ENCODE measurements at places on chromosomes 6 and 20. TPM values are rescaled to one million over a fixed set of nuclear protein-coding genes. Genes with fewer than 3 reads are reported as not detected.

DNA sequence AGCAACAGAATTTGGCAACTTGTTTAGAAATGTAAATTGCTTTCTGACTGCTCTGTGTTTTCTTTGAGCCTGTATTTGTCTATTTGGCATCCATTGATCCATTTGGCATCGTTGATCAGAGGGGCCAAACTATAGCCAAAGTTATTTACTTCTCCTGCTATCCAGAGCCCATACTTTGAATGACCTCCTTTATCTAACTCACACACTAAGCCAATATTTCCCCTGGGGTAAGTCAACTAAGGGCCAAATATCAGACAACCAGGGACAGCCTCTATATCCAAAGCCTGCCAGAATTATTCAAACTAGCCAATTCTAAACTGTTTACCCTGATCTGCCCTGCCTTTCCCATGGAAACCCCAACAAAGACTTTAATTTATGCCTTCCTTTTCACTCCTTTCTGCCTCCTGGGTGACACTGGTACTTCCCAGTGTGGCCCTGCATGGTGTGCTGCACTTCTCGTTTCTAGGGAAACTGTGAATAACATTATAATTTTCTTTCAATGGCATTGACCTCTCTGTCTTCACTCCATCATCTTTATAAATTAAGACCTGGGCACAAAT is 19.8 kb upstream of the ZNF184 start:
- no peak for DNase-seq

DNA sequence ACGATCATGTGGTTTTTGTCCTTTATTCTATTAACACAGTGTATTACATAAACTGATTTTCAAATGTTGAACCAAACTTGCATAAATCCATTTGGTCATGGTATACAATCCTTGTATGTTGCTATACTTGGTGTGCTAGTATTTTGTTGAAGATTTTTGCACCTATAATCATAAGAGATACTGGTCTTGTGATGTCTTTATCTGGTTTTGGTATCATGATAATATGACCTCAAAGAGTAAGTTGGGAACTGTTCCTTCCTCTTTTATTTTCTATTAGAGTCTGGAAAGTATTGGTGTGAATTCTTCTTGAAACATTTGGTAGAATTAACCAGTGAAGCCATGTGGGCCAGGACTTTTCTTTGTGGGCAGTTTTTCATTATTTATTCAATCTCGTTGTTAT is 65.3 kb downstream of the TRPC4AP start:
- no peak for DNase-seq

- no peak for DNase-seq
Observed at GRCh38 chr20:25745100-25745499, 48.4 kb upstream of the ZNF337 start.

- DNase-seq: no peak
Observed at GRCh38 chr6:168414336-168415097, 26.5 kb upstream of the SMOC2 start.

DNA sequence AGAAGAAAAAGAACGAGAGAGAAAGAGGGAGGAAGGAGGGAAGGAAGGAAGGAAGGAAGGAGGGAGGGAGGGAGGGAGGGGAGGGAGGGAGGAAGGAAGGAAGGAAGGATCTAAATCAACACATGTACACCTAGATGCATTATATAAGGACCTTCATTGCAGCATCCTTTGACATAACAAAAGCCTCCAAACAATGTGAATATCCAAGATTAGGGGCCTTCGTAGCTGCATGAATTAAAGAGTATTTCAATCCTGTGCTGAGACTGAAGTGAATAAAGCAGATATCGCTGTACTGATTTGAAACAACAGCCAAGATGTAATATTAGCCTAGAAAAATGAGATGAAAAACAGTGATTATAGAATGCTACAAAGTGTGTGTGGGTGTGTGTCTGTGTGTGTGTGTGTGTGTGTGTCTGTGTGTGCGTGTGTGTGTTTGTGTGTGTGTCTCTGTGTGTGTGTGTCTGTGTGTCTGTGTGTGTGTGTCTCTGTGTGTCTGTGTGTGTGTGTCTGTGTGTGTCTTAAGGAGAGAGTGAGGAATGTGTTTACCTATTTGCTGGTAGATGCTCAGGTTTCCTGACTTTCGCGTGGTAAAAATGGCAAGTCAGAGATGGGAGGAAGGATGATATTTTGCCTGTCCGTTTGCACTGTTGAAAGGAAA is 129.0 kb upstream of the PTPN1 start:
- DNase-seq: no peak

- no peak for DNase-seq
Observed at GRCh38 chr6:170005665-170006064, 254.2 kb downstream of the ERMARD start.

DNA sequence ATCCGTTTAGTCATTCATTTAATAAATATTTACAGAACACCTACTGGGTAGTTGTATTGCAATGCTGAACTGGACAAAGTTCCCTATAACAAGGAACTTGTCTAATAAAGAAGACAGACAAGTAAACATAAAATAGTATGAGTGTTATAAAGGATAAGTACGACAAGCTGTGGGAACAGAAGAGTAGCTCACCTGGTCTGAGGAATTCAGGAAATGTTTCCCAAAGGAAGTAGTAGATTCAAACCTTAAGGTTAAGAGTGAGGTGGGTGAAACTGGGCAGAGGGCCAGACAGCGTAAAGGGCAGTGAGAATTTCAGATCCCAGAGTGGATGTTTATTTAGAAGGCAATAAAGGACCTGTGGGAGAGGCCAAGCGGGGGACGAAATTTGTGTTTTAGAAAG is 72.3 kb upstream of the CD2AP start:
- peak; percentile 4 for DNase-seq

DNA sequence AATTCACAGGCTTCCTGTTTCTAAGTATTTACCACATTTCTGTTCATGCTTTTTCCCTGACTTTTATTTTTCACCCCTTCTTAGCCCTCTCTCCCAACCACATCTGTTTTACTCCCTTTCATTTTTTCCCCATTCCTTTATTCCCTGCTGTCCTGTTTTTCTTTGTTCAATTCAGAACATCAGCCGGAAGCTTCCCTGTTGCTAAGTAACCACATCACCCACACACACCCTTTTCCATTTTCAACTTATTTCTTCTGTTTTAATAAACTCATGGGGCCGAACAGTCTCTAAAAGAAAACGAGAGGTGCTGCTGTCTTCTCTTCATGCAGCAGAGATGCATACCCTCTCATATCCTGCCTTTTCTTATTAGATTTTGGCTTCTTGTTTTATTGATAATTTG is 53.5 kb upstream of the CEP85L start:
- DNase-seq: no peak

DNA sequence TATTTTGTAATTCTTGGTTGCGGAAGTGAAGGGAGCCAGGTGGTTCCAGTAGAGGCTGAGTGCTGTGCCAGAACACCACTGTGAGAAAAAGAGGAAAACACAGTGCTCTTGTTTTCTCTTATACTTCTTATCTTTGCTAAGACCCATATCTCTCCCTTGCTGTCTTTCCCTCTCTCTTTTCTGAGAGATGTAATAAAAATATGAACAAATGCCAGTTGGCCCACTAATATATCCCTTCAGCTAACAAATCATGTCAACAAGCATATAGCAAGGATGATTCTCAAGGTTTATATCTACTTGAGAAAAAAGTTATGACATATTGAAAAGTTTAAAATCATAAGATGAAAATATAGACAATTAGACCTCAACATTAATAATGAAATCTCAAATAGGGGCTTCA is 758.3 kb downstream of the HDGFL1 start:
- DNase-seq: no peak

GRCh38 chr6:137134483-137134882 is 39.0 kb downstream of the IL22RA2 start:
- no peak for DNase-seq

DNA sequence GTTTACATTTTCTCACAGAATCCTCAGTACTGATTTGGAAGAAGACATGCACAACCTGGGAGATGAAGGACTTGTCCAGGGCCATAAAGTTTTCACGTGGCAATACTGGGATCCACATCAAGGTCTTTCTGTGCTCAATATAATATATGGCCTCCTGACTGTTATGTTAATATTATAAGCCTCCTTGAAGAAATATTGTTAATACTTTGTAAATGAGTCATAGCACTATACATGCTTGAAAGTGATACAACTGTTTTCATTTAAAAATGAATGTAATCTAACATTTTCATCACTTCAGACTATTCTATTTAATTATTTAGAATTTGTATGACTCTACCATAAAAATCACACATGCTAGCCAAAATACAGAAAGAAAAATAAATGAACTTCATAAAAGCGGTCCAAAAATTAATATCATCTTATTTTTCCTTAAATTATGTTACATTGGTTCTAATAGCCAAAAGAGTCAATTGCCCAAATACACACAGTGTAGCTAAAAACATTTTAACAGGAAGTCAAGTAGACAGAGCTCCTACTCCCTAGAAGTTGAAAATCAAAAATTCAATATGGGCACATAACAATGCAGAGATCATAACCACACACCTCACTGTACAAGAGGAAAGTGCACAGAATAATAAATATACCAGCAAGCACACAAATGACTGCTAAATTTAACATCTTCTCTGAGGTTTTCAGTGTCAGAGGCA is 188.0 kb upstream of the HDDC2 start:
- DNase-seq: no peak

DNA sequence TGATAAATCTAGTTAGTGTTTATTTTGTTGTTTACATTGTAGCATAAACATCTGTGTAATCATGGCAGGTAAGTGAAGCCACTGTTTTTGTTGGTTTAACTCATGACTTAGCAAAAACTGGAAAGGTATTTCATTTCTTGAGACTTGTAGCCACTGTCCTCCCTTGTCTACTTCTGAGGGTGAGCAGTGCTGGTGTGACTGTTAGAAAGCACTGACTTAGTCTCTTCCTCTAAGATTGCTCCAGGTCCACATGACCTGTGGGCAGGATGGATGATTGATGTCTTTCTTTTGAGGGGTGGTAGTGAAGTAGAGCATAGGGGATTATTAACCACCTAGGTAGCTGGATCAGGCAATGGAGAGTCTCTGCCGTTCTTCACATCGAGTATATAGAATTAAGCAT is 203.8 kb downstream of the ARID1B start:
- DNase-seq: peak; percentile 2

- DNase-seq: no peak
Observed at GRCh38 chr20:63562461-63563224, 8.7 kb downstream of the FNDC11 start.

- DNase-seq: no peak
Observed at GRCh38 chr6:89361171-89361570, 8.6 kb upstream of the UBE2J1 start.

DNA sequence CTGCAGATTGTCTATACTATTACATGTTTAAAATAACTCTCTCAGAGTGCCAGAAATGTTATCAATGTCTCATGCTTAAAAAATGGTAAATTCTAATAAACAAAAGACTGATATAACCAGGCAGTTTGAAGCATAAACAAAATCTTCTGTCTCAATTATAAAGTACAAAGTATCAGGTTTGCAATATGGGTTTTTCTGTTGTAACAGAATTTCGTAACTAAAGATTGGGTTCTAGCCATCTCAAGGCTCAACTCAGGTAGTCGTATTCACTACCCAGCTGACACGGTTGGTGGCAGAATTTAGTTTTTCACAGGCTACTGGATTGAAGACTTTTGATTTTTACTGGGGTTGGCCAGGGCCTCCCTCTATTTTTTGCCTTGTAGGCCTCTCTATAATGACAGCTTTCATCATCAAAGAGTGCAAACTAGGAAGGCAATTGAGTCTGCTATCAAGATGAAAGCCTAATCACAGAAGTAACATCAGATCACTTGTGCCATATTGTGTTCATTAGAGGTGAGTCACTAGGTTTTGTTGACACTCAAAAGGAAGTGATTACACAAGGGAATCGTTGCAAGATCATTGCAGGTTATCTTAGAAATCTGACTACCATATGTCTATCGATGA is 3.6 kb downstream of the CYP39A1 start:
- DNase-seq: peak; percentile 77

GRCh38 chr20:38617011-38617829 is 15.6 kb downstream of the ARHGAP40 start:
- DNase-seq: peak; percentile 49

GRCh38 chr20:8305449-8305978 is 173.4 kb downstream of the PLCB1 start:
- DNase-seq: peak; percentile 79

DNA sequence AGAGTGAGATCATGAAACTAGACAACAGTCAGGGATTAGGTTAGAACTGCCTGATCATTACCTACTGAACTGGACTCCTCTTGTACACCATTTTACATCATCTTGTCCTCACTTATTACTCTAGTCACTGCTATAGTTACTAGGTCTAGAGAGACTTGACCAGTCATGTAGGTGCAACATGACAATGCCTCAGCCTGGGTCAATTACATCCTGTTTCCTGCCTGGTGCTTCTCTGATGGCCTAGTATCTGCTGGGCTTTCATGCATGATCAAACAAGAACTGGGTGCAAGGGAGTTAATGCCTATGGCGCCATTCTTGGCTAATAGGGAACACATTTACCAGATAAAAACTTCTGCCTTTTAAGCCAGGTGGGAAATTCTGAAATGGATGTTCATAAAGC is 39.2 kb upstream of the MMS22L start:
- no peak for DNase-seq

DNA sequence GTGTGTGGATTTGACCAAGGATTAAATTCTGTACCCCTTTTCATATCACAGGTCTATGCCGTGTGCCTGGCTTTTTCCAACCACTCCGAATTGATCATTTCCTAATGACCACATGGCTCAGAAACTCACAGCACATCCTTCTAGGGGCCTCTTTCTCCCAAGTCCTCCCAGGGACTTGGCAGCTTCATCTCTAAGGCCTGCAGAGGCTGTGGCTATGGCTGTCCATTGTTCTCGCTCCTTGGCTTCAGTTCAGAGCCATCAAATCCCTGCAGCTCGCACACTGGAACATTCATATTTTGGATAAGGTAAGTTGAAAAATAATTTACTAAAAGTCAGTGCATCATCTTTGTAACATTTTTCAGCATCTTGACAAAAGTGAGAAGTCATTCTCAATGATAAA is 497.2 kb upstream of the CDH4 start:
- DNase-seq: no peak

GRCh38 chr6:25534942-25535631 is 116.9 kb upstream of the SCGN start:
- no peak for DNase-seq

- DNase-seq: no peak
Observed at GRCh38 chr6:34062815-34063214, 83.1 kb downstream of the GRM4 start.

- DNase-seq: peak; percentile 75
Observed at GRCh38 chr6:7996538-7997111, 67.6 kb downstream of the BLOC1S5 start.

Gene ATXN1
- 16.5 TPM for total RNA-seq

Gene CST7
- total RNA-seq: not detected

Gene PHACTR3
- 4.5 TPM for total RNA-seq

Gene ENPP1
- 2.8 TPM for total RNA-seq

Gene ZC3H12D
- not detected for total RNA-seq

Gene SAYSD1
- 10.9 TPM for total RNA-seq

Gene TRAPPC3L
- not detected for total RNA-seq

Gene SEMG1
- total RNA-seq: not detected
